ENCODE measurements at places on chromosomes 7 and 10.

DNA sequence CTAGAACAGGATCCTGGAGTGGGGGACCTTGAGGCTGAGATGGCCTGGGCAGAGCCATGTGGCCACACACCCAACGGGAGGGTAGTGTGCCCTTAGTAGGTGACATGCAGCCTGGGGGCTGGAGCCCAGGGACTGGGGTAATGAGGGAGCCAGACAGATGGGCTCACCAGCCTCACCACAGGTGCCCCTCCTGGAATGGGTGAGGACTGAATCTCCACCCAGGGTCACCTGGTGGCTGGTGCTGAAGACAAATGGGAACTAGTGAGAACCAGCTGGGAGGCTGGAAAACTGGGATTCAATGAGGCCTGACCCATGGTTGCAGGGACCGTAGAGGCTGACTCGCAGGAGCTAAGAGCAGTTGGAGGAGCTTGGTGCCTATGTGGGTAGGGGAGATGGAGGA lies 6.1 kb downstream of the ZP3 start:
- DNase-seq = peak; percentile 28

DNA sequence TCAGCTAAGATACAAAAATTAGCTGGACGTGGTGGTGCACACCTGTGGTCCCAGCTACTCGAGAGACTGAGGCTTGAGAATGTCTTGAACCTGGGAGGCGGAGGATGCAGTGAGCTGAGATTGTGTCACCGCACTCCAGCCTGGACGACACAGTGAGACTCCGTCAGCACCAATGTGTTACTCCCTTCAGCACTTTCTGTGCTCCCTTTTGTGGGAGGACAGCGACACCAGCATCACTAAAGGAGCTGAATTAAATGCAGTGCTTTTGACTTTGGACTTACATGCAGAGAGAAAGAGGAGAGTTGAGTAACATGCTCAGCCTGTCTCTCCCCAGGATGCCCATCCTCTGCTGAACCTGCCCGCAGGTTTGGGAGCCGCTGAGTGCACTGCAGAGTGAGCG lies 92.2 kb upstream of the RHEB start:
- DNase-seq = no peak

DNA sequence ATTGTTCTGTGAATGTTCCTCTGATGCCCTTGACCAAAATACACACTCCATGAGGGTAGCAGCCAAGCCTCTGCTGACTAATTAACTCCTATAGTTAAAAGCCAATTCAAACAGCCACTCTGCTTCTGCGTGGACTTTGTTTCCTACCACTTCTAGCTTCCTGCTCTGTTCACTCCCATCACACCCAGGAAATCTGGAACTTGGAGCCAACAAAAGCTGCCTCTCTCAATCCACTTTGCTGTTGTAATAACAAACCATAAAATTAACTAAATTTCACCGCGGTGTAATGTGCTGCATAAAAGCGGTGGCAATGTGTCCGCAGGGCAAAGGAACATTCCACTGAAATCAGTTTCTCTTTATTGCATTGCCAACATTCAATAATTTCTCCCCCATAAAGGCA lies 239.5 kb downstream of the PLXNA4 start:
- no peak for DNase-seq

DNA sequence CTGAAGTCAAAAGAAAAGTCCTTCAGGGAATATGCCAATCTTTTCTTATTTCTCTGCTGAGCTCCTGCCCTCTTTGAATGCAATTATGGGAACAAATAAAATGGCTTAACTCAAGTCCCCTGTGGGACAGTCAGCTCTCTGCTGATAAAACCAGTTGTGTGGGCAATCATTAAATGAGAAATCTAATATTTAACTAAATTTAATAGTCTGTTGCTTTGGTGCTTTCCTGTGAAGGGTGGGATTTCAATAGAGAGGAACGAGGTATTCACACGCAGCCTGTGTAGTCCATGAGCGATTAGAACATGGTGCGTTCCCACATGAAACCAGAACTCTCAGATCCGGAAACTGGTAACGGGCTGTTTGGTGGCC lies 138.4 kb downstream of the PAXIP1 start:
- DNase-seq = no peak

GRCh38 chr7:146655928-146656797 lies 539.6 kb downstream of the CNTNAP2 start:
- DNase-seq = no peak

- DNase-seq = no peak
Observed at GRCh38 chr10:48468130-48468790, 136.6 kb downstream of the ARHGAP22 start.

- no peak for DNase-seq
Observed at GRCh38 chr7:36219429-36219828, 66.4 kb downstream of the EEPD1 start.

DNA sequence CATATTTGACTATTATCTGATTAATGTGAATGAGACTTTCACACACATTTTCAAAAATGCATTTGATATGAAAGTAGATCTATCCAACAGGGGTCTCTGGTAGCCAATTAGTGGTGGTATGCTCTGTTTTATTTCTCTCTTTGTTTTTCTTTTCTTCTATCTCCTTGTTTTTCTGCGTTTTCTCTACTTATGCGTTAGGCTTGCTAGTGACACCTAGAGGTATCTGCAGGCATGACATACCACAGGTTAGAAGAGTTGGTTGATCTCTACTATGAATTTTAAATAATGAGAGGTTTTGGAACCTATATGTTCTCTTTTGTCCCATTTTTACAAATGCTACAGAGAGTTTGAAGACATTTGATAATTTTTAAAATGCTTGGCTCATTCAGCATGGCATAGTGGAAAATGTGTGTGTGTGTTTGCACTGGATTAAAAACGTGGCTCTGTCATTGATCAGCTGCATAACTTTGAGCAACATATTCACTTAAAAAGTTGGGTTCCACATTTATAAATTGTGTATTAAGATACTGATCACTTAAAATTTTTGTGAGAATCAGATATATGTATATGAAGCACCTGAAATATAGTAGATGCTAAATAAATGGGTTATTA lies 28.1 kb upstream of the PLXDC2 start:
- no peak for DNase-seq

- no peak for DNase-seq
Observed at GRCh38 chr7:87687653-87688254, 59.6 kb downstream of the RUNDC3B start.

DNA sequence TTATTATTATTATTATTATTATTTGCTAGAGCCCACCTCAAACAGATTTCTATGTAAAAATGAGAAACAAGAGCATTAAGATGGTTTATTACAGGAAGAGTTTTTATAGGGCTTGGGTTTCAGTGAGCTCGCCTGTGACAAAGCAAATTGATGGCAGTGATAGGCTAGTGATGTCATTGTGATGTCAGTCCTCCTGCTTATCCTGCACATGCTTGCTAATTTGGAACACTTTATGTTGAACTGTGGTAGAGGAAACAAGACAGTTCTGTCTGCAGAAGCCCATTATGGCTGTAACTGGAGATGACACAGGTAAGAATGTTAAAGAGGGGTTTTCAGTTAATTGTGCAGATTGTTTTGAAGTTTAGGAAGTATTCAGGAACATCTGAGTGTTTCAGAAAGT lies 68.3 kb downstream of the CREM start:
- no peak for DNase-seq

DNA sequence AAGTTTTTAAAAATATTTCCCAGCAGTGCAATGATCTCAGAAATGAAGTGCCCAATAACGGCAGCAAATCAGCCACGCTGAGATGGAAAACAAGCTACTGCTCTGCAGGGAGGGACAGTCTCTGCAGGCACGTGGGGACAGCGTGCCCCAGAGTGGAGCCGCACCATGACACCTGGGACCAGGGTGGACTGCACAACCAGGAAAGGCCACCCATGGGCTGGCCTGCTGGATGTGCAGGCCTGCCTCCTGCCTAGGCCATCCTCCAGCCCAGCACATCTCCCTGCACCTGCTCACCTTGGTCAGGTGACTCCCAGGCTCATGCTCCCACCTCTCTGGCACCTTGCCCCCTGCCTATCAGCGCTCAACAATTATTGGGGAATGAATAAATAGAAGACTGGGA lies 80.4 kb downstream of the VSTM4 start:
- DNase-seq = no peak
